Activated T-helper 2 cell treated with anti-CD3 and anti-CD28 coated beads, Interferon-gamma antibody, Interleukin-2, Interleukin-4, amounts not matched to agents 10 μg/mL and 5 μg/mL and 100 μg/mL, durations not matched to agents 14 hours and 24 hours and 36 hours (primary cell): ENCODE measurements at places on chromosomes 2 and 18. TPM values are rescaled to one million over a fixed set of nuclear protein-coding genes. Genes with fewer than 3 reads are reported as not detected.

IL37 gene
- total RNA-seq, result not detected in 2 replicates

- H3K27me3 ChIP-seq, result no peaks in the 10 kb centered on the region
- DNase-seq, result no peak
- no peak overlapping the region for H3K4me3 ChIP-seq
- H3K27ac ChIP-seq, result no peak overlapping the region
- no peaks in the 10 kb centered on the region for H3K36me3 ChIP-seq
- no peaks in the 10 kb centered on the region for H3K4me1 ChIP-seq
These were observed 232.3 kb downstream of the RIT2 start for GRCh38 chr18:42883169-42883568.

DNA sequence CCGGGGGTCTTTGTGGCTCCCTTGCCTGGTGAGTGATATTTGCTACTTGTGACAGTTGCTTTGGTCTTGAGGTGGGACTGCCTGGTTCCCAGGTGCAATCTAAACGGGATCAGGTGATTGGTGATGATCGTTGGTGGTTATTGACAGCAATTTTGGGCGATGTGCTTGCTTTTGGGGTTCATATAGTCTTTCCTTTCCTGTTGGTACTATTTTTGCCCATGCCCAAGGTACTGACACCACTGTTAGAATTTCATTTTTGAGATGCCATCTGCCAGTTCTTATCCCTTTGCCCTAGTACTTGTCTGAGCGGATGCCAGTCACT lies 573 bp downstream of the WDR7 start:
- H3K27me3 ChIP-seq, result no peaks in the 10 kb centered on the region
- H3K4me3 ChIP-seq, result peak overlapping the region; percentile 88
- H3K27ac ChIP-seq, result peak overlapping the region; percentile 91
- H3K36me3 ChIP-seq, result peaks cover 20% of the 10 kb centered on the region
- no peak for DNase-seq
- peaks cover 56% of the 10 kb centered on the region for H3K4me1 ChIP-seq

DNA sequence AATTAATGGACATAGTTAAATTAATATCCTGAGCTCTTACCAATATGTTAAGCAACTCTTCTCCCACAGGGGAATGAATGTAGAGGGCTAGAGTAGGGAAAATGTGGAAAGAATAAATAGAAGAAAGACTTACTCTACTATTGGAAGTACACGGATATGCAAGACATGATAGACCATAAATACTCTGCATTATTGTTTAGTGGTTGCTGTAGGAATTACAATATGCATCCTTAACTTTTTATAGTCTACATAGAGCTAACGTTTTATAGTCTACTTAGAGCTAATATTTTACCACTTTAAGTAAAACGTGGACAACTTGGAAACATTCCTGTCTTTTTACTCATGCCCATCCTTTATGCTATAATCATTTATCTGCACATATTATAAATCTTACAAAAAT lies 163.8 kb upstream of the GALNT5 start:
- no peak overlapping the region for H3K27ac ChIP-seq
- no peaks in the 10 kb centered on the region for H3K4me1 ChIP-seq
- no peak for DNase-seq
- no peaks in the 10 kb centered on the region for H3K36me3 ChIP-seq

- H3K27me3 ChIP-seq, result no peaks in the 10 kb centered on the region
- no peak overlapping the region for H3K4me3 ChIP-seq
- H3K36me3 ChIP-seq, result no peaks in the 10 kb centered on the region
- H3K27ac ChIP-seq, result no peak overlapping the region
These were observed 599.5 kb upstream of the SYT4 start for GRCh38 chr18:43876748-43877147.

- no peak for DNase-seq
- no peaks in the 10 kb centered on the region for H3K4me1 ChIP-seq
- H3K27me3 ChIP-seq, result no peaks in the 10 kb centered on the region
- H3K27ac ChIP-seq, result no peak overlapping the region
- H3K4me3 ChIP-seq, result no peak overlapping the region
- no peaks in the 10 kb centered on the region for H3K36me3 ChIP-seq
These were observed 448.7 kb upstream of the NETO1 start for GRCh38 chr18:73316513-73316912.

DNA sequence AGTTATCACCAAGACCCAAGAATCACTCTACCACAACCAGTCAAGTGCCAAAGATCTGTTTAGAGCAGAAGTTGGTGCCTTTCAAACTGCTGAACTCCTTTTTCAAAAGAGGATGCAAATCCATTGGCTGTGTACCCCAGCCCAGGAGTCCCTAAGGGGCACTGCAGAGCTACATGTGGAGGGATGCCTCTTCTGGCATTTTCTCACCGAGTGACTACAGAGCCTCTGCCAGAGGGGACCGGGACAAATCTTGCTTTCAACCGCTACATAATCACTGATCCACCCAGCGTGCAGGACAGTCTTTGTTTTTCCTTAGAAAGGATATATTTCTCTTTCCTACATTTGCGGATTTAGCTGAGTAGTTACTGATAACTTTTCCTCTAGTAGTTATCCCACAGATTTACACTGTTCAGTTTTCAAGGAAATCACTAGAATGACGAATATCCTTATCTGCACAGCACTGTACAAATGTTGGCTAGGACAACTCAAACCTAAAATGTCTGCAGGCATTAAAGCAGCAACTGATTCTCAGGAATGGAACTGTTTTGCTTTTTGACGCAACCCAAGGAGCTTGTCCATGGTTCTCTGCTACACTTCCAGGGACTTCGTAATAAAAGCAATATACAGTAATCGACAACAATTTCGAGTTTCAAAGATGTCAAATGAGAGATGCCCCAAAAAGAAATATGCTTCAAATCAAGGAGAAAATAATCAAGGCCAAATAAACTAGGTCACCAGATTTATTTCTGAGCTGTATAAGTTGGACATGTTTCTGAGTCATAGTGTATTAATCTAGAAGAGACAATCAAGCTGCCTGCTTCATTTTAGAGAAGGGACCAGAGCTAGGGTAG lies 24.1 kb downstream of the EPB41L3 start:
- H3K4me1 ChIP-seq, result no peaks in the 10 kb centered on the region
- no peak overlapping the region for H3K4me3 ChIP-seq
- no peak for DNase-seq
- no peak overlapping the region for H3K27ac ChIP-seq
- H3K36me3 ChIP-seq, result no peaks in the 10 kb centered on the region

- DNase-seq, result no peak
- no peaks in the 10 kb centered on the region for H3K36me3 ChIP-seq
- peaks cover 73% of the 10 kb centered on the region for H3K27me3 ChIP-seq
- H3K4me1 ChIP-seq, result peaks cover 23% of the 10 kb centered on the region
- H3K4me3 ChIP-seq, result peak overlapping the region; percentile 84
These were observed 419 bp downstream of the EPHA4 start for GRCh38 chr2:221571551-221572218.

- H3K4me3 ChIP-seq, result no peak overlapping the region
- H3K4me1 ChIP-seq, result no peaks in the 10 kb centered on the region
- DNase-seq, result no peak
- no peaks in the 10 kb centered on the region for H3K36me3 ChIP-seq
- no peak overlapping the region for H3K27ac ChIP-seq
These were observed 50.1 kb downstream of the MYCN start for GRCh38 chr2:15990151-15991101.

DNA sequence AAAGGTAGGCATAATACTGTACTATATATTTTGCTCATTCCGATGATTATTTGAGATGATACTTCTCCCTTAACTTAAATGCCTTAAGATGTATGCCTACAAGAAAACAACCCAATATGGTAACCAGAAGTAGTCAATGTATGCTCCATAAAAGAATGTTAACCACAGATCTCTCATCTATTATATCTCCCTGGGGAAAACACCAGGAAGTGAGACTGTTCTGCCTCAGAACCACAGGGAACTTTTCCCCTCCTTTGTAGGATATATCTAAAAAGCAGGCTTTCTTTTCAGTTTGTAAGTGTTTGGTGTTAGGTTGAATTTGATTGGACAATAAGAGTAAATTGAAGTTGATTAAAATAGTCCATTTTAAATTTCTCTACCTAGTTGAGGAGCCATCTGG lies 1160.5 kb upstream of the NXPH2 start:
- H3K27ac ChIP-seq, result no peak overlapping the region
- no peaks in the 10 kb centered on the region for H3K4me1 ChIP-seq
- no peaks in the 10 kb centered on the region for H3K27me3 ChIP-seq
- no peaks in the 10 kb centered on the region for H3K36me3 ChIP-seq
